BJ (cell line): ENCODE measurements at places on chromosomes 4 and X.
A peak's percentile ranks its signal among the peaks of the same experiment; 100 is the strongest.

DNA sequence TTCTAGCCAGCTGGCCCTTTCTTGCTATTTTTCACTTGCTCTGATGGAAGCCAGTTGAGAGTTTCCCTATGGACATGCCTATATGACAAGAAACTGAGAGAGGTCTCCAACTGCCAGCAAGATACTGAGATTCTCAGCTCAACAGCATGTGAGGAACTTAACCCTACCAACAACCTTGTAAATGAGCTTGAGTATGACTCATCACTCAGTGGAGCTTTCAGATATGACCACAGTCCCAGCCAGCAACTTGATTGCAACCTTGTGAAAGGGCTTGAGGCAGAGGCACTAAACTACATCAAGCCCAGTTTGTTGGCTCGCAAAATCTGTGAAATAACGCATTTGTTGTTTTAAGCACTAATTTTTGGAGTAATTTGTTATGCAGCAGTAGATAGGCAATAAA is 175.8 kb downstream of the COMMD8 start:
- DNase-seq = no peak

GRCh38 chrX:107678957-107679740 is 50.8 kb downstream of the PRPS1 start:
- DNase-seq = no peak

GRCh38 chr4:153790500-153790865 is 1.6 kb upstream of the SFRP2 start:
- DNase-seq = no peak

- no peak for DNase-seq
Observed at GRCh38 chrX:85114171-85114570, 110.5 kb downstream of the APOOL start.

- DNase-seq = no peak
Observed at GRCh38 chrX:66675541-66675940, 36.7 kb upstream of the EDA2R start.

DNA sequence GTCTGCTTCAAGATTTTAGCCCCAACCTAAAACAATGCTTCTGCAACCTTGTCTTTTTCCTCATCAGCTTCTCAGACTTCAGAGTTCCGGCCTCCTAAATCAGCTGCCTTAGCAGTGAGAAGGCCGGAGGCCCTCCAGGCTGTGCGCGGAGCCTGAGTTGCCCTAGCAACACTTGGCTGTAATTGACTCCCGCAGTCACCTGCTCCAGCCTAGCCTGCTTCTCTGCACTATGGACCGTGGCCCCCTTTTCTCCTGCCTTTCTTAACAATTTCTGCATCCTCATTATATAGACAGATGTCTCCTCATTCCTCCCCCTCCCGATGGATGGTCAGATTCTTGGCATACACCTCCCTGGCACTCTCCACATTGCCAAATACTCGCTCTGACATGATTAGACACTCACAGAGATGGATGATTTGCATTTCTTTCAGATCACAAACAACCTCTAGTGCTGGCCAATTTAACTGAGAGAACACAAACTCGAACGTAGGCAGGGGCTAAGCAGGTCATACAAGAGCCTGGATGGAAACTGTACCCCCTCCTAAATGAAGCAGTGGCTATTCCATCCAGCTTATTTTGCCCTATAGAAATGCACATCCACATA is 9.5 kb upstream of the HUWE1 start:
- DNase-seq = no peak

DNA sequence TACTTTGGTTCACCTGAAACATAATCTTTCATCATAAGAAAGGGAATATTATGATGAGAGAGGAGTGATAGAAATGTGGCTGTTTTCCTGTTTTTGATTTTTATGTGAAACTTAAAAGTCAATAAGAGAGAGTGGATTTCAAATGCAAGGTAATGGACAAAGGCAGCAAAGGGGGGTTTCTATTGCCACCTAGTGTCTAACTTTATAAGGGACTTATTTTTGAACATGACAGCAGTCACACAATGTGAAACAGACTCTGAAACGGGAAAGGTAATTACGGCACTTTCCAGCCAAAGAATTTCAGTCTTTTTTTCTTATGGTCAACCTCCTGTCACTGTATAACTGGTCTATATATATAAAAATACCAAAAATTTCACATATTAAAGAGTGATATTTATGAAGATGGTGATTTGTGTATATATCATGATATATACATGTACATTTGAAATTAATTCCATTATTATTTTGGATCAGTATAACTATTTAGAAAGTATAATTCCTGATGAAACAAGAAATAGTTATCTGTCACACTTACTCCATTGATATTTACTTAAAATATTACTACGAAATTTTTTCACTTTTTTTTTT is 127.1 kb downstream of the FBXO8 start:
- no peak for DNase-seq

GRCh38 chr4:145487631-145488030 is 6.0 kb downstream of the SMAD1 start:
- no peak for DNase-seq

- DNase-seq = no peak
Observed at GRCh38 chrX:43003204-43003565, 225.2 kb upstream of the PPP1R2C start.

GRCh38 chrX:20427173-20427770 is 160.6 kb upstream of the RPS6KA3 start:
- no peak for DNase-seq

DNA sequence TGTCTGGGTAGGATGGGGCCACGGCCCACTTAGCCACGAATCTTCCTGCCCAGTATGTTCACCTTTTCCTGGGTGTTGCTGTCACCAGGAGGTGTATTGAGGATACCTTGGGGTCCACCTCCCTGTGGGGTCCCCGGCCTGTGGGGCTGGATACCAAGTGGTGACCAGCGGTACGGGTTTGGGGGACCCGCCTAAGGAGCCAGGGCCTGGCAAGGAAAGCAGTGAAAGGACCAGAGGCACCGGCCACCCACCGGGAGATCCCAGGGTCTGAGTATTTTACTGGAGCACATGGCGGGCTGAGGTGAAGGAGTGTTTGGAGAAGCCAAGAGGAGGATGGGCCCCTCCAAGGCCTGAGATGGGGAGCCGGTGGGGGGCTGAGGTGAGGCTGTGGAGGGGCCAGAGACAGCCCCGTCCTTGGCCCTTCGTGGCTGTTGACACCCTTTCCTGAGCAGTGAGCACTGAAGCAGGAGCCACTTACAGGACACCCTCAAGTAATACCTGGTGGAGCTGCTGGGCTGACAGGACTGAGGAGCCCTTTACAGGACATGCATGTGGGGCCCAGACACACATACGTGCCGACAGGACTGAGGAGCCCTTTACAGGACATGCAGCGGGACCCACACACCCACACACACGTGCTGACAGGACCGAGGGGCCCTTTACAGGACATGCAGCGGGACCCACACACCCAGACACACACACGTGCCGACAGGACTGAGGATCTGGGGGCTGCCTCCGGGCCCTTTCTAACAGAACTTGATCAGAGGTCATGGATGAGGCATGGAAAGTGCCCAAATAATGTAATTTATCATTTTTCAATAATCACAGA is 38.4 kb downstream of the TMEM271 start:
- no peak for DNase-seq

- DNase-seq = no peak
Observed at GRCh38 chr4:178599521-178599920, 1157.3 kb upstream of the AGA start.

DNA sequence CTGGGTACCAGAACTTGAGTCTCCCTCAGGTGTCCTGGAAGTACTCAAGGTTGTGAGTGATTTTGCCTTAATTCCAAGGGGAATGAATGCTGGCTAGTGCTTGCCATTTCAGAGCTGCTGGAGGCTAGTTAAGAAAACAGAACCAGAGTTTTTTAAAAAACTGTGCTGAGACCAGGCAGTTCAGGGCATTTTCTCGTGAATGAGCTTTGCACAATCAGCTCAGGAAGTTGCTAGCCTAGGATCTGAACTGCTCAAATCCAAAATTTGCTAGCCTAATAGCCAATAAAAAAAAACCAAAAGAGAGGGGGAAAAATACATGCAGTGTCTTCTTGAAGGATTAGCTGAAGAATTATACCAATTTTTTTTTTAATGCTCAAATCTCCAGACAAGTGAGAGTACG is 292.7 kb downstream of the FBXW7 start:
- no peak for DNase-seq

- DNase-seq = no peak
Observed at GRCh38 chr4:63795301-63795700, 613.9 kb downstream of the TECRL start.

DNA sequence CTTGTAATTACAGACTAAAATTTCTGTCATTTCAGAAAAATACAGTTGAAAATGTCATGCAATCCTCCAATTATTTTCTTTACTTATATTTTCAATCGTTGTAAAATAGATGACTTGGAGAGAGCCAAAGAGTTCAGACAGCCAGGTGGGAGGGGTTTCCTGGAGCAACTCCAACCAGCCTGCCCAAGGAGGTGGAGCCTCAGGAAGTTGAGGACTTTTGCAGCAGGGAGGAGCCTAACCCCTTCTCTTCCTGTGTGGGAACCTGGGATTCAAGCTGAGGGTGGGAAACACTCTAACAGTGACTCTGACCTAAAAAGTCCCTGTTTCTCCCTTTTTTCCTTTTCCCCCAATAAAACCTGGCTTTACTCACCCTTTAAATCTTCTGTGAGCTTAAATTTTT is 72.2 kb upstream of the GABRG1 start:
- DNase-seq = no peak

- DNase-seq = no peak
Observed at GRCh38 chr4:42637867-42638266, 19.0 kb downstream of the ATP8A1 start.

GRCh38 chr4:14095831-14096230 is 468.3 kb upstream of the BOD1L1 start:
- no peak for DNase-seq

- DNase-seq = no peak
Observed at GRCh38 chr4:23855912-23856605, 33.8 kb downstream of the PPARGC1A start.

GRCh38 chrX:70979136-70979762 is 48.4 kb upstream of the SLC7A3 start:
- no peak for DNase-seq

DNA sequence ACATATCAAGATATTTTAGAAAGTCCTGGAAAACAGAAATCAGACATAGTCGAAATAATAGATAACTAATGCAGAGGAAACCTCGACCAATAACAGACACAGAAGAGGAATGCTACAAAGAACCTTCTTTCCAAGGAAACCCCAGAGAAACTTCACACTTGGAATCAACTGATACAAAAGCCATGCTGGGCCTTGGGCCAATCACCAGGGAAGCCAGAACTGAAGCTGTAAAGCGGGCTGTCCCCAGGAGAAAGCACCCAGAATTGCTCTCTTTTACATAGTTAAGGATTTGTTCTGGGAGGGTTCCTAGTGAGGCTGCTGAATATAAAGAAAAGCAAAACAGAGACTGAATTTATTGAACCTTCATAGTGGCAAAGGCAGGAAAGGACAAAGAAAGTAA is 100.5 kb downstream of the PRDM5 start:
- DNase-seq = no peak

DNA sequence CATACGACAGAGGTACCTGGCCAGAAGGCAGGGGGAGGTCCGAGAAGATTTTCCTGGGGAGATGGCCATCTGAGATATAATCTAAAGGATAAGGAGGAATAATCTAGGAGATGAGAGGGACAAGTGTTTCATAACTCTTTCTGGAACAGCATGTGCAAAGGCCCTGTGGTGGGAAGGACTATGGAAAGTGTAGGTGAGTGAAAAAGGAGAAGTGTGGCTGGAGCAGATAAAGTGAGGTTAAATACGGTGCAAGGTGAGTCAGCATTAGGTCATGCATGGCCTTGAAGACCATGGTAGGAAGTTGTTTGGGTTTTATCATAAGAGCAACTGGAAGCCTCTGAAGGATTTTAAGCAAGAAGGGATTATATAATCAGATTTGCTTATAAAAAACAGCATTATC is 34.6 kb upstream of the MTM1 start:
- DNase-seq = no peak

DNA sequence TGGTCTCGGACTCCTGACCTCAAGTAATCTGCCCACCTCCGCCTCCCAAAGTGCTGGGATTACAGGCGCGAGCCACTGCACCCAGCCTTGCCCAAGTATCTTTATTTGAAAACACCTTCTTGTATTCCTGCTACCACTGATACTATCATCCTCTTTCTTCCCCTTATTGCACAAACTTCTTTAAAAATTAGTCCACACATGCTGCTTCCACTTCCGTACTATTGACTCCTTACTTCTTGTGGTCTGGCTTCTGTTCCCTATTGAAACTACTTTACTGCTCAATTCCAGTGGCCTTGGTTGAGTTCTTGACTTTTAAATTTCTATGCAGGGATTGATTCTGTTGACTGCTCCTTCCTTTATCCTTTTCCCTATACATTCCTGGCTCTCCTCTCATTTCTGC is 38.8 kb downstream of the MTM1 start:
- no peak for DNase-seq

- peak; percentile 19 for DNase-seq
Observed at GRCh38 chr4:186592966-186593586, 37.7 kb upstream of the MTNR1A start.

- peak; percentile 60 for DNase-seq
Observed at GRCh38 chr4:76723924-76724323, 174.0 kb downstream of the SOWAHB start.

DNA sequence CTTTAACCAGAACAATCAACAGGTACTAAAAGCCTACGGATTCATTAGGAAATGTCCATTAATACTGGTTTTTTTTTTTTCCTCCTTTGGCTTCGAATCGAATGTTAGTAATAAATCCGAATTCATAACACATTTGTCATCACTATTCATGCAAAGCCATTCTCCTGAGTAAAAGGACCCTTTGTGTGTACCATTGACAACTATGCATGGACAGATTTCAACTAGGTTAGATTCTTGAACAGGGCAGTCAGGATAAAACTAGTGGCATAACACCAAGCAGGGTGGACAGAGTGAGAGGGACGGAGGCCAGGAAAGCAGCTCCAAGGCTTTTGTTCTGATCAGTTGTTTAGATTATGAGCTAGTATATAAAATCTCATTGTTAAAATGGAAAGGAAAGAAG is 1722.0 kb upstream of the TENM3 start:
- no peak for DNase-seq

- DNase-seq = peak; percentile 40
Observed at GRCh38 chrX:72018277-72019112, 107.8 kb downstream of the NHSL2 start.

DNA sequence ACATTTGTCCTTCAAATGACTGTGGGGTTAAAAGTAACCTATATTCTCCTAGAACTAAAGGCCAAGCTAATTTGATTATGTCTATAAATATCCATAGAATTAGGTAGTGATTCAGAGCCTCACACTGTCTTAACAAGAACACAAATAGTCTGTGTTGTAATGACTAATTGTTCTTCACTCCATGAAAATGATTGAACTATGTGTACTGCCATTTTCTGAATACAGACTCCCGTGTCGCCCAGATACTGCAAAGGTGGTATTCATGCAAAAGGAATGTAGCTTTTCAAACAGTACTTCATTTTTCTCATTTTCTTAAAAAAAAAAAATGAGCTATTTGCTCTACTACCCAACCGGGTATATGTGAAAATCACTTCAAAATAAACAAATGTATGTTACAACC is 11.3 kb upstream of the PHKA2 start:
- no peak for DNase-seq

DNA sequence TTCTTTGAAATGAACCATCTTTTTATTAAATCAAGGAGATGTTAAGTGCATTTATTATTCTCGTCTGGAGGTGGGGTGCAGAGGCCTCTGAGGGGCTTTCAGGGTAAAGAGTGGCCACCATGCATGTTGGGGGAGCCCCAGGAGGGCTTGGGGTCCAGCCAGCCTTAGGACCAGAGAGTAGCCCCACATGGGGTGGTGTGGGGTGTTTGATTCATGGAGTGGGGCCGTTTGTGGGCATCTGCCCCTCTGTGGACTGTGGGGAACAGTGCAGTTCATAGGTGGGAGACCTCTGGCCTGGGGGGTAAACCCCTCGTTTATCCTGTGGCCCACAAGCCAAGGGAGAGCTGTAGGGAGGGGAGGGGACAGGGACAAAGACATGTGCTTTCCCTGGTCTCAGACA is 26.9 kb downstream of the HTRA3 start:
- DNase-seq = no peak
